ENCODE measurements at places on chromosomes 3 and 15.

- no peak for DNase-seq
These were observed 618.1 kb downstream of the RBMS3 start for GRCh38 chr3:29899021-29899420.

DNA sequence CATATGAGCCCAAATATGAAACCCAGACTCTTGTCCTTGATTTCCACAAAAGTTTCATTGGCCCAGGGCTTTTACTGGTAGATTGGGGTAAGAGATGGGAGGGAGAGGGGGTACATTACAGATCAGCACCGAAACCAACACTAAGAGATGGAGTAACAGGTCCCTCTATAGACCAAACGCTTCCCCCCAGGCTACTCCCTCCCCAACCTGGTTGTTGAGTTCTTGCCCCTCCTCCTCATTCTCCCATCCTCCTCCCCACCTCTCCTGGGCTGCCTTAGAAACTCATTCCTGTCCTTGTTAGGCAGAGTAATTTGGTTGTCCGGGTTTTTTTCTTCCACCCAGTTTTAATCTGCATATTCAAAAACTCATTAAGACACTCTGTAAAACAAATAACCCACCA lies 74.1 kb downstream of the MESD start:
- DNase-seq = no peak

DNA sequence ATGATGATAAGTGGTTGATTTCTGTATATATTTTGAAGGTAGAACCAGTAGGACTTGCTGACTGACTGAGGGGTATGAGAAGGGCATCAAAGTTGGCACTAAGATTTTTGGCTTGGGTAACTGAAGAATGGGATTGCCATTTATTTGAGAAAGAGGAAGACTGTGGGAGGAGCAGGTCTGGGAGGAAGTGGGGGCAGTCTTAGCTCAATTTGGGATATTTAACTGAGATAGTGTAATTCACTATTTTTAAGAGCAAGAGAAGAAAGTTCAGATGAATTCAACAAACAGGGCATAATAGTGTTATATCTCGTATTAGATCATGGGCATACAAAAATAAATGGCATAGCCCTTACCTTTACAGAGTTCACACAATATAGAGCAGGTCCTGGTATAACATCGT lies 1.7 kb downstream of the BUB1B start:
- no peak for DNase-seq

GRCh38 chr3:185983495-185984141 lies 45.8 kb upstream of the TRA2B start:
- peak; percentile 85 for DNase-seq

- DNase-seq = no peak
These were observed 675 bp downstream of the RBM15B start for GRCh38 chr3:51391566-51392354.

GRCh38 chr3:47261301-47261700 lies 21.3 kb downstream of the KIF9 start:
- DNase-seq = no peak

DNA sequence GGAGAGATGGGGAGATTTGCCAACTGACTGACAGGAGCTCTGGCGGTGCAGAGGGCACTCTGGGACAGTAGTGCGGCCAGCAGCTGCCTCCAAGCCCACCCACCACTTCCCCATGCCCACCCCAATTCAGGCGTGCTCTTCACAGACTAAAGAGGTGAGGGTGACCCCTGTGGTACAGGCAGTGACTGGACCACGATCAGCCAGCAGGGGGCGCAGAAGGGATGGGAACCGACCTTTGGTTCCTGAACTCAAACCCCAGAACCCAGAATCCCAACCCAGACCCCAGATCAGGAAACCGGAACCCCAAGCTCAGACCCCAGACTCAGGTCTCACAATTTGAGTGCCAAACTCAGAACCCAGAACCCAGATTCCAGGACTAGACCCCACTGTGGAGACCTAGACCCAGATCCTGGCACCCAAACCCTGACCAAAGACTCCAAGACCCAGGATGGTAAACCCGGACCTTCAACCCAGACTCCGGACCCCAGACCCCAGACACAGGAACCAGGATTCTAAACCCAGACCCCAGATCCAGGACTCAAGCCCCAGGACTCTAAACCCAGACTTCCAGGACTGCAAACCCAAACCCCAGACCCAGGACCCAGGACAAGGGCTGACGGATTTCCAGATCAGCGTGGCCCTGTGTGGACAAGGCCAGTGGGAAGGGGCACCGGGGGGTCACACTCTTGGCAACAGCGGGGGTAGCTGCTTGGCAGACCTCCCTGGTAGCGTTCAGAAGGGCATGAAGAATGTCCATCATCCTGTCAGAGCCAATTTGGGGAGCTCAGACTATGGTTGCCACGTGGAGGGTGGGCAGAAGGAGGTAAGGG lies 3.7 kb upstream of the MYL3 start:
- peak; percentile 40 for DNase-seq
